ENCODE measurements at places on chromosomes 12 and 14. TPM values are rescaled to one million over a fixed set of nuclear protein-coding genes. Genes with fewer than 3 reads are reported as not detected.

- DNase-seq = no peak
These were observed 220.8 kb upstream of the NOS1 start for GRCh38 chr12:117582135-117582784.

DNA sequence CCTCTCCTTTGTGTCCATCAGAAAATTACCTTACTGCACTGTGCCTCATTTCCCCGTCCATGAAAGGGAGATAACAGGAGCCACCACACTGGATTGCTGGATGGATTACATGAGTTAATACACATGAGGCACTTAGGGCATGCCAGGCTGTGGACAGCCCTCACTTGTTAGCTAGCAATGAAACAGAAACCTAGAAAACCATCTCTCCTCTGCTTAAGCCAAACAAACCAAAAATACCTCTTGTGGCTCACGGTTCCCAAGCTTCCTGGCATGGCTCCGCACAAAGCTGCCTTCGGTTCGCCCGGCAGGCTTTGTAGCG lies 660 bp upstream of the HCFC2 start:
- peak; percentile 65 for DNase-seq

DNA sequence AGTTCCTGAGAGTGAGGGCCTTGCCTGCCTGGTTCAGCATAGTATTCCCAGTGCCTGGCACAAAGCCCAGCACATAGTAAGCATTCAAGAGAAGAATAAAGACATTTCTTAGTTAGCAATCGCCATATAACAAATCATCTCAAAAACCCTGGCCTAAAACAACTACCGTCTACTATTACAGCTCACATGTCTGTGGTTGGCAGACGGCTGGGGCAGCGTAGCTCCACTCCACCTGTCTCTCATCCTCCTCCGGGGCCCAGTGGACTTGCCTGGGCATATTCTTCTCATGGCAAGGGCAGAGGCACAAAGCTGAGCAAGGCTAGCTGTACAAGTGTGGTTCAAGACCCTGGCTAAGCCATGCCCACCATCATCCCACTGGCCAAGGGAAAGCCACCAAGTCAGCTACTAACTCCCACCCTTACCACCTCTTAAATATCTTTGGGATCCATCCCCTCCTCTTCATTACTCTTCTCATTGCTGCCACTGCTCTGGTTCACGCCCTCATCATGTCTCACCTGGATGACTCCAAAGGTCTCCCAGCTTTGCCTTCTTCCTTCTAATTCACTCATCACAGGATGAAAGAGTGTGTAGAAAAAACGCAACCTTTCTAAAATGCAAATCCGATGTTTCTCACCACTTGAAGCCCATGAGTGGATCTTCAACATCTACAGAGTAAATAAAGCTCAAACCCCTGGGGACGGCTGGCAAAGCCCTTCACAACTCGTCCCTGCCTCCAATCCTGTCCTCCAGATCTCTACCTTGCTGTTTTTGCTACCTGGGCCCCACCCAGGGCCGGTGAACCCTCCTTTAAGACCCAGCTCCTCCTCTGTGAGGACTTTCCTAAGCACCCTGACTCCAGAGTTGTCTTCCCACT lies 10.4 kb downstream of the TMEM229B start:
- no peak for DNase-seq

GRCh38 chr12:15996254-15996653 lies 85.1 kb downstream of the DERA start:
- no peak for DNase-seq

- no peak for DNase-seq
These were observed 49.7 kb downstream of the NTF3 start for GRCh38 chr12:5481645-5482044.

DNA sequence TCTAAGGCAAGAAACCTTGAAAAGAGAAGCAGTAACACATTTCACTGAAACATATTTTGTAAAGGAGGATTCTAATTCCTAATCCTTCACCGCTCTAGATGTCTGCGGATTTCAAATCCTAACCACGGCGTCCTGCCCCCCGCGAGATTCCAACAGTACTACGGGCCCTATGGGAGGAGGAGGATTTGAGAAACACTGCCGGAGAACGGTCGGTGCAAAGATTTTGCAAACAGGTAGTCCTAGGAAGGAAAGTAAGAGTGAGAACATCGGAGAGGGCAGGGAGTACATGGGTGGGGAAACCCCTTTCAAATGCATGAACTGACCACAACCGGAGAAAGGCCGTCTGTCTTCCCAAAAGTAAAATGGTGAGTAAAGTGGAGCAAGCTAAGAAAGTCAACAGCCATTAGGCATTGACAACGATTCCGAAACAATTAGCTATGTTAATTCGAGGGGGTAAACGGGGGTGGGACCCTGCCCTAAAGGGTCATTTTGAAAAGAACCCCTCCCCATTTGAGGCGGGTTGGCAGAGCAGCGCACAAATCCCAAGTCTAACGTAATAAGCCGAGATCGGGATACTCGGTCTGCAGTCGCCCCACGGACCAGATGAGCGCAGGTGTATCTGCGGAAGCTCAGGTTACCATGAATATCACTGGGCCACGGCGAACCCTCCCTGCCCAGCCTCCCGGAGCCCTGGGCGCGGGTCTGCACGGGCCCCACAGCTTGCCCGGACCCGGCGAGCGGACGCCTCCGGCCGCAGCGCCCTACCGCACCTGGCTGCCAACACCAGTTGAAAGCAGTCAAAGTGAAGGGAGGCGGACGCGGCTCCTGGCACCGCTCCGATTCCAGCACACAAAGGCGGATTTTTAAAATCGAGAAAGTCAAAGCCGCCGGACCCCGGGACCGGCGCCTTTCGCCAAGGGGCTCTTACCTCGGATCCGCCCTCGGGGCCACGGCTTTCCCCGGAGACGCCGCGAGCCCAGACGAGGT lies 662 bp downstream of the EPS8 start:
- DNase-seq = peak; percentile 72

The PMCH gene
- 0.26 TPM for polyA plus RNA-seq

- DNase-seq = no peak
These were observed 68.8 kb upstream of the SFSWAP start for GRCh38 chr12:131642101-131642540.

- DNase-seq = no peak
These were observed 389.7 kb upstream of the FAR2 start for GRCh38 chr12:28759333-28759732.

DNA sequence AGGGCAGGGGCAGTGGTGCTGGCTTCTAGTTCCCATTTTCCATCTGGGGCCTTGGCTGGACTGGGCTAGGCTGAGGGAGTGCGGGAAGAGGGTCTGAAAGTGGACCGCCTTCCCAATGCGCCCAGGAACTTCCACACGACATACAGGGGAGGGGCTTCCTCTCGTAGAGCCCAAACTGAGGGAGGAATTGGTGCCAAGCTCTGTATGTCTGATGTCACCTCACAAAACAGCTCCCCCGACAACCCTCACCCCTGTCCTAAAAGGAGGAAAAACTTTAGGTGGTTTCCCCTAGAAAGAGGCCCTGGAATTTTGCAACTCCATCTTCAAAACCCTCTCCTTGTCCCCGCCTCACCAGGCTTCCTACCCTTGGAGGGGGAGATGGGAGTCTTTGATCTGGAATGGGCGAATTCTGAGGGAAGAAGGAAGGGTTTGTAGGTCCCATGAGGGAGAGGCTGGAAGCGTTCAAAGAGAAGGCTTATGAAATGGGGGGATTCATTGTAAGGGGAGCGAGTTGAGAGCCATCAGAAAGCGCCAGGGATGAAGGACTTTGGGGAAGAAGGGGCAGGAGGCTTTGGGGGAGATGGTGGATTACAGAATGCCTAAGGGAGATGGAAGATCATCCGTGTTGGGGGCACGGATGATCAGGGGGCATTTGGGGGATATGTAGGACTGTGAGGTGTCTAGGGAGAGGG lies 844 bp downstream of the GLTP start:
- no peak for DNase-seq

The OR4Q3 gene
- polyA plus RNA-seq = not detected

DNA sequence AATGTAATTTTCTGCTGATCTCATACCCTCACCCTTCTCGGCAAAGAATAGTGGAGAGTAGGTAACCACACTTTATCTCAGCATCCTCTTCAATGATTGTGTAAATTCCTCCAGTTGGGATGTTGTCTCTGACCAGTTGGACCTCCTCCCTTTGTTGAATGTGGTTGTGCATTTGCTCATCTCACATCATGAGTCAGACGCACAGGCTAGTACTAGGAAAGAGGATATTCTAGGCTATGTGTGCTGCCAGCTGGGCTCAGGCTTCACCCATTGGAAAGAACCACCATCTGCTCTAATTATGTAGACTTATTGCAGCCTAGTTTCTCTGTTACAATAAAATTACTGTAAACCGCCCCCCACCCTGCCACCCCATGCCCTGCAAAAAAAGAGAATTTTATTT lies 90.3 kb downstream of the LMO3 start:
- no peak for DNase-seq

The RITA1 gene
- 28.4 TPM for polyA plus RNA-seq

DNA sequence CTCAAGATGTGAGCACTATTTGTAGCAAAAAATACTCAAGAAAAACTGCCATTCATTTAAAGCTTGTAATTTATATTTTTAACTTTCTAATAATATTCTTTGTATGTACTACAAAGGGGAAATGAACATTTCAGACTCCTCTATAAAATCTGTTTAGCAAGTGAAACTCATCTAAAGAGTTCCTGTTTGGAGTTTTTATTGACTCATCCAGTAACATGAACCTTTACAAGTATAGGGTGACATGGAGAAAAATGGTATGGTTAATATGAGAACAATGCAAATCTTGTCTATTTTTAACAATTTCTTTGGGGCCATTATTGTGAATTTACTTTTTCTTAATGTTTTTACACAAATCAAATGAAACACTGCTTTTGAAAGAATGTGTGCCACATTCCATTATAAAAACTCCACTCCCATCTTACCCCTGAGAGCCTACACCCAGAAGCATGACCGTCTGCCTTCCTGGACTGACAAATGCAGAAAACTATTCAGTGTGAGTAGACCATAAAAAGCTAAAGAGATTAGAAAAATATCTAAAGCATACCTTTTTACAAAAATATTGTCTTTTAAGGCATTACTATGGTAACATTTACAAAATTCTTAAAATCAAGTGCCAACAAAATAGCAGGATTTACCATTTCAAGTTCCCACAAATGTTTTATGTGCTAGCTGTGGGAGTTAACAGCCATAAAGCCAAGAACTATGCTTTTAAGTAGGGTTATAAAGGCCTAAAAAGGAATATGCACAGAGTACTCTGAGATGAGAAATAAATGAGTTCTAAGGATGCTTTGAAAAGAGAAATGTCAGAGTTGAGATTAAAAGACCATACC lies 144.0 kb downstream of the ADAMTS20 start:
- no peak for DNase-seq

GRCh38 chr14:82855912-82856391 lies 1322.3 kb upstream of the SEL1L start:
- no peak for DNase-seq

- DNase-seq = no peak
These were observed 31.1 kb upstream of the ETNK1 start for GRCh38 chr12:22593864-22594263.

The FITM1 gene
- 1.8 TPM for polyA plus RNA-seq

DNA sequence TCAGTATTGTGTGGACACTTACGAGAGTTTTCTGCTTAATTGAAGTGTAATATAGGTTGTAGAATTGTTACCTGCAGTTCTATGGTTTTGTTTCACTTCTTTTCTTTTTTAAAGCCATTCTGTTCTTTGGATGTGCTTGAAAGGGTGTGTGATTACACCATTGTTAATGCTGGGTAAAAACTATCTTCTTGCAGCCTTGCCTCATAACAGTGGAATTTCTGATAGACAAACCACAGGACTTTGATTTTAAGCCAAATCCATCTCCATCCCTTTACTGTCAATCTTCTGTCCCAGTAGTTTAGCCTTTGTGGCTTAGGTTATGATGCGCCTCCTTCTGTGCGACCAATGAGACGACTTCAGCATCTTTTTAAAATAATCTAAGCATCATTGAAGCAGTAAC lies 182.3 kb downstream of the PELI2 start:
- DNase-seq = no peak

- DNase-seq = no peak
These were observed 292.8 kb downstream of the TTC6 start for GRCh38 chr14:37888234-37888633.

The FAM181A gene
- polyA plus RNA-seq = not detected

The PZP gene
- not detected for polyA plus RNA-seq

The AKT1 gene
- polyA plus RNA-seq = 102 TPM

DNA sequence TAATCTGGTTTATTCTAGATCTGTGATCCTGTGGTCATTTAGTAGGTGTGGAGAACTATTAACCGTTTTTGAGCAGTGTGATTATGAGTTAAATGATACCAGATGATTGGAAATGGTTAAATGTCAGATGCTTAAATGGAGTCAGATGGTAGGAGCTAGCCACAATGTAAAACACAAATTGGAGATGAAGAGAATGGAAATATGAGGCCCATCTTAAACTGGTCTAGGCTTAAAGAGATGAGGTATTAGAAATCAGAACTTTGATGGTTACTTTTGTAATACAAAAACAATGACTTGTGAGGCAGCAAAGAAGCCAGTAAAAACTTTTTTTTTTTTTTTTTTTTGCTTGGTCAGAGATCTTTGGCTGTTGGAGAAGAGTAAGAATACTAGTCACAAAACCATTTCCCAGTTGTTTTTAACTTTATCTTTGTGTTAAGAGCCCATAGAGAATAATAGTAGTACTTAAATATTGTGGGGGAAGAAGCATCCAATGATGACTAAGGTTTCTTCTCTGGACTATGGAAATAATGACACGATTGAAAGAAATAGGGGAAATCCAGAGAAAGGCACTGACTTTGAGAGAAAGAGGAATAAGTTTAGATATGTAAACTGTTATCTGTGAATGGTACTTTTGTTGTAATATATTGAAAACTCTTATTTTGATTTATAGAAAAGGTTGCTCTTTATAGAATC lies 95.9 kb downstream of the WNK1 start:
- DNase-seq = no peak

The RPS26 gene
- polyA plus RNA-seq = 2,067 TPM

The DHRS4 gene
- 71.1 TPM for polyA plus RNA-seq

DNA sequence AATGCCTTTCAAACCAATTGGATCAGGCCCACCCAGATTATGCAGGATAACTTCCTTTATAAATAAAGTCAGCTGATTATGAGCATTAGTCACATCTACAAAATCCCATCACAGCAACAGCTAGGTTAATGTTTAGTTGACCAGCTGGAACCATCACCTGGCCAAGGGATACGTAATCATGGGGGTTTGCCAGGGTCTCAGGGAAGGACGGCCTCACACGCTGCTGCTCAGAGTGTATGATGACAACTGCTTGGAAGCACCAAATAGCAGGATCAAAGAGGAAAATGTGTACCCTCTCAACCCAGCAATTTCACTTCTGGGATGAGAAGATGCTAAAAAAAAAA lies 162.6 kb downstream of the SLC15A4 start:
- no peak for DNase-seq

The PLEKHD1 gene
- polyA plus RNA-seq = 0.06 TPM

The OGFOD2 gene
- polyA plus RNA-seq = 17.8 TPM

The KLRC3 gene
- not detected for polyA plus RNA-seq

GRCh38 chr12:2064071-2064507 lies 11.3 kb downstream of the CACNA1C start:
- no peak for DNase-seq

The NEMF gene
- 18.0 TPM for polyA plus RNA-seq

GRCh38 chr12:101564912-101565311 lies 29.9 kb upstream of the MYBPC1 start:
- no peak for DNase-seq

GRCh38 chr12:90984114-90984513 lies 20.7 kb downstream of the EPYC start:
- no peak for DNase-seq

- no peak for DNase-seq
These were observed 49.8 kb downstream of the CPM start for GRCh38 chr12:68883151-68883550.

All from sigmoid colon (tissue), 7 donors.